ENCODE measurements at places on chromosomes 3 and 15. TPM values are rescaled to one million over a fixed set of nuclear protein-coding genes. Genes with fewer than 3 reads are reported as not detected.

GRCh38 chr3:25143356-25144025, 284.6 kb upstream of the RARB start:
- no peak for DNase-seq

- no peak for DNase-seq
These were observed 23.5 kb downstream of the DTWD1 start for GRCh38 chr15:49644364-49644794.

GRCh38 chr3:114214542-114215341, 22.6 kb downstream of the ZNF80 start:
- DNase-seq = peak; percentile 70

DCBLD2 gene
- total RNA-seq = 1.2 TPM
